PC-9 (cell line): ENCODE measurements at places on chromosomes 12 and 14. TPM values are rescaled to one million over a fixed set of nuclear protein-coding genes. Genes with fewer than 3 reads are reported as not detected.
A peak's percentile ranks its signal among the peaks of the same experiment; 100 is the strongest.

DNA sequence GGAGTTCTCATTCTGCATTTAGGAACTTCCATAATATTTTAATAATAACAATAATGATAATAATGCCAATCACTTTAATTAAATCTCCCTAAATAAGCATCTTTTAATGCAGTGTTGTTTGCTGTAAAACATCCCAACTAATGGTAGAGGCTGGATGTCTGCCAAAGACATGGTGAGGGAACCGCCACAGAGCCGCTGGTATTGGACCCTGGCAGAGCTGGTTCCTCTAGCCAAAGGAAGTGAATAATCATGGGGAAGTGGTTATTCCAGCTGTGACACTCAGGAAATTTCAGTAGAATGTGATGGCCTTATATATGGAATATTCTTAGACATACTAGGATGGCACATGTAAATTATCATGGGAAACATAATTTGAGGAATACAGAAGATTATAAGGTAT, 483.3 kb downstream of the ZFP36L1 start:
- peaks cover 62% of the 10 kb centered on the region for H3K4me1 ChIP-seq
- H3K4me3 ChIP-seq = no peak overlapping the region
- no peaks in the 10 kb centered on the region for H3K27me3 ChIP-seq

DNA sequence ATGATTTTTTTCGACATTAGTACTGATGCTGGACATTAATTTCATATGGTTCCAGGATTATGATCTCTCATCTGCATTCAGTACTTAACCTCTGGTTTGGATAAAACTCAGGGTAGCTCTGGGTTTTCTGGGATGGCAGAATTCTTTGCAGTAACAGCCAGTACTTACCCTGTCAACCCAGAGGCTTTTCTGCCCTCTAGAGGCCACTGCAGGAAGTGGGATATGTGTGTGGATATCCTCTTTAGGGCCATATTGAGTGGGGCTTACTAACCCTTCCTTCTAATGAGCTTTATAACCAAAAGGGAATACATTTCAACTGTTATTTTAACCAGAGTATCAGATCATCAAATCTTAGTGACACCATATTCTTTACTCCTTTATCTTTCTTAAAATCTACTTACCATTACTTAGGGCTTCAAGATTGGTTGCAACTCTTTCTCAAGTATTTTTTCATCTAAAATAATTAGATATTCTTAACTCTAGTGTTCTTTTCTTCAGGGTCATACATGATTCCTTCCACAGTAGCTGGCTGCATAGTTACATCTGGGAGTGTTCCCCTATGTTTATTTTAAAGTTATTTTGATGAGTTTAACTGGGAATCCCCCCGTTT, 488.0 kb upstream of the STXBP6 start:
- no peaks in the 10 kb centered on the region for H3K36me3 ChIP-seq
- H3K27me3 ChIP-seq = no peaks in the 10 kb centered on the region

DNA sequence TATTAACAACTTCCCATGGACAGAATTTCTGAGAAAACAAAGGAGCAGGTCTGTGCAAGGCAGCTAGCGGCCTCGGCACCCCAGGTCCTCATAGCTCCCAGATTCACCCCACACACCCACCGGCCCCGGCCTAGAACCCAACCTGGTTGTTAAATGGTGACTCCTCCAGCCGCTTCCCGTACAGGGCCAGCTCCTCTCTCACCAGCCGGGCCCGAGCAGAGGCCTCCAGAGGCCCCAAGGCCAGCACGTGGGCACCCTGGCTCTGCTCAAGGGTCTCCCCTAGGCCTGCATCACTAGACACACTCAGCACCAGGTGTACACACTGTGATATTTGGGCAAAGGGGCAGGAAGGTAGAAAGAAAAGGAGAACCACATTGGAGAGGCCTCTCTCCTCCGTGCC, 30.3 kb downstream of the TEP1 start:
- no peaks in the 10 kb centered on the region for H3K36me3 ChIP-seq
- H3K4me3 ChIP-seq = no peak overlapping the region
- no peak overlapping the region for H3K27ac ChIP-seq

DNA sequence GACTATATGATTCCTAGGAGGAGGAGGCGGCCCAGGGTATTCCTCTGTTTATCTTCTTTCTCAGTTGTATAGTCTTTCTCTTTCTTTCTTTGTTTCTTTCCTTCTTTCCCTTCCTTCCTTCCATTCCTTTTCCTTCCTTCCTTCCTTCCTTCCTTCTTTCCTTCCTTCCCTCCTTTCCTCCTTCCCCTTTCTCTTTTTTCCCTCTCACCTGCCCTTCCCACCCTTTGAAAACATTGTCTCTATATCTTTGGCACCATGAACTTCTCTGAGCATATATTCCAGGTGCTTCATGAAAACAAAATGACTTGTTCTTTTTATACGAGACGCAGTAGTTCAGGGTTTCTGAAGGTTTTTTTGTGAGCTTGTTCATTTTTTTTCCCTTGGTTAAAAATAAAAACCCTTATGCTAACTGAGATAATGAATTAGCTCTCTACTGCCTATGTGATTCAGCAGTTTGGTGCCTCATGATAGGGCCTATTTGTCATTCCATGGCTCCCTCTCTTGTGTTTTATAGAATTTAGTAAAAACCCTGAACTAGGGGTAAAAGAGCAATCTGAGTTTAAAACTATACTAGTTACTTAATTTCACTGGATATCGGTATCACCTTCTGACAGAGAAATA, 3.2 kb upstream of the TESPA1 start:
- no peak overlapping the region for H3K4me3 ChIP-seq
- no peaks in the 10 kb centered on the region for H3K36me3 ChIP-seq
- DNase-seq = no peak
- H3K4me1 ChIP-seq = no peaks in the 10 kb centered on the region
- no peak overlapping the region for H3K27ac ChIP-seq

GRCh38 chr12:57657744-57658143, 24.7 kb upstream of the B4GALNT1 start:
- peaks cover 27% of the 10 kb centered on the region for H3K27me3 ChIP-seq
- no peaks in the 10 kb centered on the region for H3K4me1 ChIP-seq
- no peak for DNase-seq
- no peak overlapping the region for H3K27ac ChIP-seq

DNA sequence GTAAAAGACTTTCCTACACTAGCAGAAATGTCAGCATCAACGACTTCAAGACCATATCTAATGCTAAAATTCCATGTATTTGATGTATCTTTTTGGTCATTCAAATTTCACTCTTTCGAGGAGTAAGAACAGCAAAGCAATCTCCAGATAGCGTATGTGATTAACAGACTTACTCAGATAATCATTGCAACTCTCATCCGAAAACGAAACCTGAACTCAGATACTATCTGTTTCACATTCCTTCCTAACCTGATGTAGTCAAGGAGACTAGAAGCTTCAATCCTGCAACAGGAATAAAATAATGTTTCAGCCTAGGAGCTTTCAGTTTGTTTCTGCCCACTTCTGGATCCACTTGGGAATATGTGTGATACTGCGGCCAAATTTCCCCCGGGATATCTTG, 286.3 kb downstream of the NUAK1 start:
- H3K27me3 ChIP-seq = no peaks in the 10 kb centered on the region
- DNase-seq = no peak
- H3K4me3 ChIP-seq = no peak overlapping the region
- no peak overlapping the region for H3K27ac ChIP-seq
- no peaks in the 10 kb centered on the region for H3K4me1 ChIP-seq

DNA sequence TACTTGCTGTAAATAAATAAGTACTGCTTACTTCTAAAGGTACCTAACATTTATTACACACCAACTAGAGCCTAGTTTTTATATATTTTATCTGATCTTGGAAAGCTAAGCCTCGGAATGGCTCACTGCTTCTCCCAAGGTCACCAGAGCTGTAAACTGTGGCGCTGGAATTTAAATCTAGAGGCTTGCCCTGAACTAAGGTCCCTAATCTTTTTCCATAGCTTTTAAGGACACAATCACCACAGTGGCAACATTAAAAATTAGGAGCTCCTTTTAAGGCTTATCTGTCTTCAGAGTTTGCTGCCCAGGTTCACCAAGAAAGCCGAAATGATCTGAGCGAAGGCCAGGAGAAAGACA, 670 bp downstream of the CCNB1IP1 start:
- no peak for DNase-seq
- peak overlapping the region; percentile 56 for H3K27ac ChIP-seq
- peaks cover 12% of the 10 kb centered on the region; the same call in 1 of the 2 replicates for H3K4me1 ChIP-seq
- H3K27me3 ChIP-seq = no peaks in the 10 kb centered on the region
- H3K4me3 ChIP-seq = peak overlapping the region; percentile 88
- H3K36me3 ChIP-seq = no peaks in the 10 kb centered on the region

- H3K4me3 ChIP-seq = no peak overlapping the region; the same call in 1 of the 2 replicates
- H3K36me3 ChIP-seq = no peaks in the 10 kb centered on the region
- H3K27ac ChIP-seq = peak overlapping the region; percentile 94
- peaks cover 72% of the 10 kb centered on the region for H3K4me1 ChIP-seq
- no peak for DNase-seq
Observed at GRCh38 chr12:131861261-131862083, 33.0 kb upstream of the ULK1 start.

DNA sequence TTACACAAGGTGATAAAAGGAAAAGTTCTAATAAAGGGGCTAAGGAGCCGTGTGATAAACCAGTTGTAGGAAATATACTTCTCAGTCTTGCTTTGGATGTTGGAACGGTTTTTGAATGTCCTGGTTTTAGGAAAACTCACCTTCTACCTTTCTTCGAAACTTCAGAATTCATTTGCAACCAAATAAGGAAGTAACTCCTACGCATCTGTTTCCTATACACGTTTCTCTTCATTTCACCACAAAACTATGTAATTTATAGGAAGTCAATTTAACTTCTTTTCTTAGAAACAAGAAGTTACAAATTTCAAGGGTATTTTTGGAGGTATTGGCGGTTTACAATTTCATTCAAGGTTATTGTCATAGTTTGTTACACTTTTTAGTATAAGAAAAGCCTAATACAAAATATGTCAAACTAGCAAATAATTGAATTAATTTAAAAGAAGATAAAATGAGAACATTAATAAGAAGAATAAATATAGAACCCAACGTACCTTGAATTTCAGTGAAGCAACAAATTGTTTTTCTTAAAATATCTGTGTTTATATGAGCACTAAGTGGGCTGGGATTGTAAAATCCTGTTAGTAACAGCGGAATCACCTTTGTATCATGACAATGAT, 33.2 kb upstream of the CD69 start:
- peaks cover 50% of the 10 kb centered on the region for H3K4me1 ChIP-seq
- DNase-seq = peak; percentile 10
- H3K27me3 ChIP-seq = no peaks in the 10 kb centered on the region
- no peak overlapping the region; the same call in 1 of the 2 replicates for H3K27ac ChIP-seq
- H3K36me3 ChIP-seq = no peaks in the 10 kb centered on the region
- H3K4me3 ChIP-seq = no peak overlapping the region

Gene FOXM1
- total RNA-seq = 161 and 225 TPM in 2 replicates

Gene SLC6A15
- total RNA-seq = not detected in 2 replicates

- no peak overlapping the region for H3K4me3 ChIP-seq
- H3K36me3 ChIP-seq = no peaks in the 10 kb centered on the region
- DNase-seq = no peak
- no peak overlapping the region for H3K27ac ChIP-seq
- peaks cover 7% of the 10 kb centered on the region for H3K4me1 ChIP-seq
Observed at GRCh38 chr12:84502907-84503787, 409.5 kb downstream of the SLC6A15 start.

- no peaks in the 10 kb centered on the region for H3K27me3 ChIP-seq
- H3K4me3 ChIP-seq = no peak overlapping the region
- no peak for DNase-seq
- H3K4me1 ChIP-seq = no peaks in the 10 kb centered on the region
- no peak overlapping the region for H3K27ac ChIP-seq
Observed at GRCh38 chr12:93729934-93730333, 52.8 kb downstream of the CRADD start.

DNA sequence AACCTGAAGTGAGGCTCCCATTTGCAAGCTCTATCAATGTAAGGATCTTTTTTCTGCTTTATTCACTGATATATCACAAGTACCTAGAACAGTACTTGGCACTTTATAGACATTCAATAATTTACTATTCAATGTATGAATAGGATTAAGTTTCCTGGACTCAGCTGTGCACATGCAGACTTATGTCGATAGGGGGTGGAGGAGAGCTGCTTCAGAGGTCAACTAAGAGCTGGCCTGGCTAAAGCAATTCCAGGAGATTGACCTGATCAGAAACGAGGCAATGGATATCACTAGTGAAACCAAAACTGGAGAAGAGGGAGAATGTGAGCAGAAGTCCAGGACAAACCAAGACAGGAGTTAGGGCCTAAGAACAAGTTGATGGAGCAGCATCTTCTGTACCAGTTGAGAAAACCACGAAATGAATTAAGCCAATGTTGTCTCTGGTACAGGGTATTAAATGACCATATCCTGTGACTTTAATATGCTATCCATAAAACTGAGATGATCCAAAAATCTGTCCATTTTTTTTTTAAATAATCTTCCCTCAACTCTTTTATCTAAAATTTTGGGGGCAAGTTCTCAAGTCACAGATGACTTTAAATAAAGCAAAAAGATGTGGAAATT, 169.2 kb downstream of the PIK3C2G start:
- peaks cover 3% of the 10 kb centered on the region for H3K4me1 ChIP-seq
- H3K36me3 ChIP-seq = no peaks in the 10 kb centered on the region
- DNase-seq = peak; percentile 39
- no peaks in the 10 kb centered on the region for H3K27me3 ChIP-seq
- no peak overlapping the region for H3K27ac ChIP-seq

Gene RNASE3
- total RNA-seq = not detected in 2 replicates

- no peak overlapping the region for H3K27ac ChIP-seq
- DNase-seq = no peak
- no peaks in the 10 kb centered on the region for H3K27me3 ChIP-seq
- H3K36me3 ChIP-seq = 0 out of 2 replicates have a peak, but pooled peaks cover 6% of the 10 kb centered on the region
Observed at GRCh38 chr12:47652521-47653234, 53.2 kb downstream of the RPAP3 start.

Gene SERPINA10
- not detected in 2 replicates for total RNA-seq

Gene CACNA2D4
- 0.45 TPM in 1 of 2 replicates, not detected in the other for total RNA-seq

DNA sequence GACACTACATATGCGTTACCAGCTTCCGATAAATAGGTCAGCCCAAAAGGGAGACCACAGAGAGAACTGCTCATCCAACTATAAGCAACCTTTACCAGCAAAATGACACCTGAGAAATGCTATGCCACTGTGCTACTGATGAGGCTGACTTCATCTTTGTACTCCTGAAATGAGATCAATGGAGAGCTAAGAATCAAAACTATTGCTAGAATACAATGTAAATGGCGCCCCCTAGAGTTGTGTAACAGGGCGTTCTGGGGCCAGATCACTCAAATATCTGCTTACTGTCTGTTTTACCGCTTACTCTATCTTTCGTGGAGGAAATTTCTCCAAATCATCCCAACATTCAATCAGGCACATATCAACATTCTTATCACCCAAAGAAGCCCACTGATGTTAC, 4.6 kb downstream of the ZNF384 start:
- peak; percentile 44 for DNase-seq
- H3K4me1 ChIP-seq = peaks cover 19% of the 10 kb centered on the region

GRCh38 chr12:42199007-42199406, 39.0 kb downstream of the YAF2 start:
- no peaks in the 10 kb centered on the region for H3K36me3 ChIP-seq
- no peaks in the 10 kb centered on the region for H3K27me3 ChIP-seq
- no peak overlapping the region for H3K27ac ChIP-seq
- no peak overlapping the region for H3K4me3 ChIP-seq

Gene FGD6
- total RNA-seq = 18.1 and 22.0 TPM in 2 replicates

GRCh38 chr12:32906399-32907165, 10.0 kb upstream of the PKP2 start:
- no peaks in the 10 kb centered on the region for H3K27me3 ChIP-seq
- no peak for DNase-seq
- peaks cover 33% of the 10 kb centered on the region for H3K4me1 ChIP-seq
- no peaks in the 10 kb centered on the region for H3K36me3 ChIP-seq
- H3K4me3 ChIP-seq = no peak overlapping the region
